ENCODE measurements at places on chromosomes 1 and 21.

GRCh38 chr1:215475796-215476481 is 91.2 kb upstream of the KCTD3 start:
- no peak for DNase-seq

DNA sequence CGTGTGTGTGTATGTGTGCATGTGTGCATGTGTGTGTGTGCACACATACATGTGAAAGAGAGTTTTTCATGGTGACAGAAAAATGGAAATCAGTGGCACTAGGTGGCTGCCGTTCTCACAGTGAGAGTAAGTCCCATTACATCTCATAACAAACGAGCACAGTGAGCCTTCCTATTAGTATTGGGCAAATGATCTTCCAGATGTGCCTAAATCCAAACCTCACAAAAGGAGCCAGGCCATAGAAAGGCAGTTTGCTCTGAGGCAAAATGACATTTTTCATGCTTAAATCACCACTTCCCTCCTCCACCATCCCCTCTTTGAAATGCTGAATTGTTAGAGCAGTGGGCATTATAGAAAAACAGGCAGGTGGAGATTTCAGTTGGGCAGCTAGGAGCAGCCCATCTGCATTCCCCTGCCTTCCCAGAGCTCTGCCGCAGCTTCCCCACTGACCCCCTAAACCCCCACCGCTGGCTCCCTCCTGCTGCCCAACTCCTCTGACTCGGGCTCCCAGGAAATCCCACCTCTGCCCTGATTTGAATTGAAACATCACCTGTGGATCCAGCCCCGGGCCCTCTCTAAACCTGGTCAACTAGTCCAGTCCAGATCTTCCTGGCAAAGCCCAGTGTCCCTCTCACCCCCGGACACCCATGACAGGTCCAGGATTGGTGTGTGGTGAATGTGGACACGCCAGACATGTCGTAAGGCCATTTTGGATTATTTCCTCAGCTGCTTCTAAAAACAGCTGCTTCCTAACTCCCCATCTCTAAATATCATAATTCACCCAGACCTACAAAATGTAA is 190.5 kb downstream of the SEC16B start:
- DNase-seq, result no peak

DNA sequence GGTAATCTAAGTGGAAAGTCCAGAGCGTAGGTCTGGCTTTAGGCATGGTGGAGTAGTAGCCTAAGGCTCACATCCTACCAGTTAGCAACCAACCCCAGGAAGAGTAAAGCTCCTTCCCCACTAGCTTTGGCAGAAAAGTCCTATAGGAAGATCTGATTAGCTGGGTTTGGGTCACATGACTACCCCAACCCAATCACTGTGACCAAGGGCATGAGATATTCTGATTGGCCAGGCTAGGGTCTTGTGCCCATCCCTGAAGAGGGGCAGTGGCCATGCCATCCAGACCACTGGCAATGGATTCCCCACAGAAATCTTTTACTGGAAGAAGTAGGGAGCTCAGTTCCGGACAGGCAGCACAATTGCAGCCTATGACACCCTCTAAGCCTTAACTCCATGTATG is 58.6 kb upstream of the CD34 start:
- DNase-seq, result no peak

- no peak for DNase-seq
These were observed 3.4 kb downstream of the CTTNBP2NL start for GRCh38 chr1:112399456-112399855.

DNA sequence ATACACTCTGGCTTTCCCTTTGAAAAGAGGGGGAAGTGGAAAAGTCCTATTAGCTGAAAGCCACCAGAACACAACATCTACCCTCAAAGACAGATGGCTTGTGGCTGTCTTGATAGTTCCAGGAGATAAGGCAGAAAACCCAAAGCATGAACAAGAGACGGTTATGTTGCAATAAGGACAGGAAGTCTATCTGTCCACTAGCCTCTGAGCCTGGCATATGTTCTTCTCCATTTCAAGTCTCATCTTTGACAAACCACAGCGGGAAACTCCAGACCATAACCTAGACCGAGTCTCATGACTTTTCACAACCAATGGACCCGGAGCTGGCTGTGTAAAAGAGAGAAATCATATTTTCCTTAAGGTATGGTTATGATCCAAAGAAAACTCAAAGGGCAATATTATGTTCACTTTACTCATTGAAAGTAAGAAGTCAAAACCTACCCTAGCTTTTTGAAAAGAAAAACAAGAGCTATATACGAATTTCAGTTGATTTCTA is 33.8 kb downstream of the DUSP10 start:
- no peak for DNase-seq

GRCh38 chr1:63893976-63894375 is 120.2 kb downstream of the ROR1 start:
- DNase-seq, result no peak

- no peak for DNase-seq
These were observed 227.8 kb upstream of the RAB4A start for GRCh38 chr1:229043115-229043514.

DNA sequence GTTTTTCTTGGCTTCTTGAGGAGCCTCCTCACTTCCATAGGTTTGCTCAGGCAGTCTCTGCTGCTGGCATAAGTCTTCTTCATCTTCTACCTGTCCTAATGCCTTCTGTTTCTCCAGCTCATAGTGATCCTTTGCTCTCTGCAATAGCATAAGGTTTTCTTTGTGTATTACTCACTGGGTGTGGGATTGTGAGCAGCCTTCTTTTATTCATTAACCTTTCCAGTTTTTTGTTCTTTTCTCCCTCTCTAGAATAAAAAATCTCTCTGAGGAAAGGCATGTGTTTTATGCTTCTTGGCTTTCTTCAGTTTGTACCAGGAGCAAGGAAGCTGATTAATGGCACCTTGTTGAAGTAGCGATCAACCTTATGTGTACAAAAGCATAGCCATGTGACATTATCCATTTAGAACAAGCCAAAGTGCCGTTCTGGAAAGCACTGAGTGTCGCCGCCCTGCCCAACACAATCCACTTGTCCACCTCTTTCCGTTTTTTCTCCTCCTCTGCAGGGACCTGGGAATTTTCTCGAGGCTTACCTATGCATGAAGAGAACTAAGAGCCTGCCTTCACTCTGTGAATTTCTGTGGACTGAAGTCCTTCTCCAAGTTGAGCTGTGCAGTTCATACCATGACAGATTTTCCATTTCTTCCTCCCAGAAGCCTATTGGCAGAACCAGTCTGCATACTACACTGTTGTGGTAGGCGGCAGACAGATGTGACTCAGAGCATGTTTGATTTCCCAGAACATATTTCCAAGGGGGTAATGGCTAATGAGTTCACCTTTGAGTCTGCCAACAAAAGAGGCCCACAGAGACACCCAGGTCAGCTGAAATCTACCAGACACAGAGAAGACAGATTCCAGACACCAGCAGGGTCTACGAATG is 39.0 kb downstream of the DPT start:
- no peak for DNase-seq

GRCh38 chr1:84166797-84167196 is 22.7 kb downstream of the PRKACB start:
- DNase-seq, result no peak

- DNase-seq, result no peak
These were observed 1.6 kb upstream of the MARK1 start for GRCh38 chr1:220526294-220526693.

DNA sequence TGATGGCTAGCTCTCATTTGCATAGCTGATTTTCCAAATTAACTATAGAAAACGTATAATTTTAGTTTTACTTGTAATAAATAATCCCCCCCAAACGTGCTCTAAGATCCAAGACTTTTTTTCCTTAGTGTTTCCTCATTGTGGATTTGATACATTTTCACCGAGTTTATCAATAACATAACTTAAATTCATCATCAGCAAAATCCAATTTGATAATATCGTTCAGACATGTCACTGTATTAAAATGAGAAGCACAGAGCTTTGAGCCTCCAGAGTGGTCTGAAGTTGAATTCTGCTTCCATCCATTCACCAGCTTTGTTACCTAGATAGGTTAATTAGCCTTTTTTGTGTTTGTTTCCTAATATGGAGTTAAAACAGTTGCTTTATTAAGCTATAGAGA is 51.7 kb downstream of the IVNS1ABP start:
- DNase-seq, result no peak

DNA sequence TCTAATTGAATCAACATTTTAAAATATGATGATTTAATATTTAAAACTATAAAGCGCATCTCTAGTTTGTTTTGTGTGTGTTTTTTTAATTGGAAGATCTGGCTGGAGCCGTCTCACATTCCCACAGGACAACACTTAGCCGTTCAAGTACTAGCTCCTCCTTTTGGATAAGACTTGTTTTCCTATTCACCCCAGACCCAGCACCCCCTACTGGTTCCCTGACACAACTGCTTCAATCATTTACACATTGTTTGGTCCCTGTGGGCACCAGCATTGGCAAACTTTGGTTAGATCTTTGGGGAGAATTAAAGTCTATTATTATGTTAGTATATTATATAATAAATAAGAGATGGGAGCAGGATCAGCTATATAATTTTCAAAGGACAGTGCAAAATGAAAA is 34.5 kb downstream of the TYW3 start:
- DNase-seq, result no peak

Measured in glomerular endothelial cell (primary cell).